ENCODE measurements at places on chromosomes 1 and 21.

- DNase-seq: no peak
Observed at GRCh38 chr21:16239659-16240265, 510.0 kb downstream of the USP25 start.

DNA sequence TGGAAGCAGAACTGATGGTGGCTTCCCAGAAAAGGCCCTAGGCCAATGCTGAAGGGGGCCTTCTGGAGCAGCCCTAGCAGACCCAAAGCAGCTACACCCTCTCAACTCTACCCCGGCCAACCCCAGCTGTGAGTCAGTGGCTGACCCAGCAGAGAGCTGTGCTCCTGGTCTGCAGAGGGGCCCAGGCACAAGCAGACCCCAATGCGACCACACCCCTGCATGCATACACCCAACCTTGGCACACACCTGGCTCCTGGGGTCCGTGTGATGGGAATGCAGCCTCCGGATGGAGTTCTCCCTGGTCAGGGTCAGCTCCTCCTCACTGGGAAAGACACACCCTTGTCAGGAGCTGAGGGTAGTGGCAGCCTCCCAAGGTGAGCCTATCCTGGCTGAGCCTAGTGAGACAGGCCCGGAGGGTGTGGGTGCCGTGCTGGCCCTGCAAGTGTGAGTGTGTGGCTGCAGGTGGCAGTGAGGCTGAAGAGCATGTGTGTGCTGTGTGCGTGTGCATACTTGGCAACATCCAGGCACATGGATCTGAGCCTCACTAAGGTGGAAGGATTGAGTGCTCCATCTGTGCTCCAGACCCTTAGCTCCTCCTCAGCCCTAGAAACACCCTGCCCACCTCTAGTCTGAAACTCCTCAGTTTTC lies 3.9 kb upstream of the ARHGAP30 start:
- no peak for DNase-seq

GRCh38 chr1:173208146-173208545 lies 1.0 kb upstream of the TNFSF4 start:
- DNase-seq: no peak

DNA sequence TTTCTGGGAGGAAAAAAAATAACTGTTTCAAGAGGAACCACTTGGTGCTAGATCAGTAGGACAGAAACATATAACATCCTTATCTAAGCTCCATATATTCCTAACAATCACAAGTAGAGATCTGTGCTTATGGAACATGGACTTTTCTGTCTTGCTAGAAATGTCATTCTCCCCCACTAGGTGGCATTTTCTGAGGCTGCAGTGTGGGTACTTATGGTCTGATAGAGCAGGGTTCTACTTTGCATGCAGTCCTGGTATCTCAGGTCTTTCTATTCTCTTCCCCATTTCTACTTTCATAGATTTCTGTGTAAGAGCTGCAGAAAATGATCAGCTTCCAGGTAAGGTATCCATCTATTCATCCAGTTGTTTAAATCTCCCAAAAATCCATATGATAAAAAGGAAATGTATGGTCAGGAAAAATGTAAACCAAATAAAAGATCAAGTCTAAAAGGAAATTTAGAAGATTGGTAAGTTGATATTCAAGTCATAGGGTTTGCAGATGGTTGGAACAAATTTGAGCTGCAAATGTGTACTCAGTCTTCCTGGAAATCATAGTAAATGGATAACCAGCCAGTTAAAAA lies 1.5 kb downstream of the ZNF684 start:
- DNase-seq: peak; percentile 26

- DNase-seq: no peak
Observed at GRCh38 chr21:25657140-25657539, 18.1 kb downstream of the JAM2 start.

DNA sequence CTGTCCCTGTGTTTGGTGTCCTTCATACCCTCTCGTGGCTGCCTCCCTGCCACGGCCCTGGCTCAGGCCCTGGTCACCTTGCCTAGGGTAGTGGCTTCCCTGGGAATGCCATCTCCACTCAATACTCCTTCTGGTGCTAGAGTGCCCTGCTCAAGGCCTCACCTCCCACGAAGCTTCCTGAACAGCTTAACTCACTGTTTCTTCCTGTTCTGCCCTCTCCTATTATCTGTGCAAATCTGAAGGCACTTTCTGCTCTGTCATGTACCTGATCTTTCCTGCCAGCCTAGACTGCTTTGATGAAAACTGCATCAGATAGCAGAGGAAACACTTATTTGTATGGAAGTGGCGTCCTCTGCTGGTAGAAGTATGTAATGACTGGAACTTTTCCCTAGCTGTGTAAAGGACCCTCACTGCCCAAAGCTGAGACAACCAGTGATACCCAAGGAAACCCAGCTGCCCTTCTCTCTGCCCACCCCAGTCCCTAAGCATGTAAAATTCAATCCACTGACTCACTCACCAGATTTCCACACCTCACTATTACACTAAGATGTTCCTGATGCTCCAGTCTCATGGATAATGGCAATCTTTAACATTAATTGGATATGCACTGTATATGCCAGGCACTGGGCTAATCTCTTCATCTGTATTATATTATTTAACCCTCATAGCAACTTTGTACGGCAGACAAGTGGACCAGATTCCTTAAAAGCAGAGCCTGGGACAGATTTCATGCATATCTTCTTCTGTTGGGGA lies 36.2 kb upstream of the BTG2 start:
- peak; percentile 71 for DNase-seq

DNA sequence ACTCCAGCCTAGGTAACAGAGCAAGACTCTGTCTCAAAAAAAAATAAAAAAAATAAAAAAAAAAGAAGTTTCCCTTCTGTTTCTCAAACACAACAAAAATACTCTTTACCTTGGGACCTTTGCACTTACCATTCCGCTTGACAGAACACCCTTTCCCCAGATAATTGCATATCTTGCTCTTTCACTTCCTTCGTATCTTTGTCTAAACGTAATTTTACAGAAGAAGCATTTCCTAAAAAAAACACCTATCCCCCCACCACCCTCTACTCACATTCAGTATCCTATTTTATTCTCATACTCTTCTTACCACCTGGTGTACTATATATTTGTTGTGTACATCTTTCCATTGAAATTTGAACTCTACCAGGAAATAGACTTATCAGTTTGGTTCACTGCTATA lies 32.7 kb downstream of the ASH1L start:
- DNase-seq: no peak

GRCh38 chr21:28714777-28715464 lies 277.8 kb downstream of the LTN1 start:
- no peak for DNase-seq

- peak; percentile 32 for DNase-seq
Observed at GRCh38 chr1:236021424-236022135, 43.3 kb downstream of the NID1 start.

DNA sequence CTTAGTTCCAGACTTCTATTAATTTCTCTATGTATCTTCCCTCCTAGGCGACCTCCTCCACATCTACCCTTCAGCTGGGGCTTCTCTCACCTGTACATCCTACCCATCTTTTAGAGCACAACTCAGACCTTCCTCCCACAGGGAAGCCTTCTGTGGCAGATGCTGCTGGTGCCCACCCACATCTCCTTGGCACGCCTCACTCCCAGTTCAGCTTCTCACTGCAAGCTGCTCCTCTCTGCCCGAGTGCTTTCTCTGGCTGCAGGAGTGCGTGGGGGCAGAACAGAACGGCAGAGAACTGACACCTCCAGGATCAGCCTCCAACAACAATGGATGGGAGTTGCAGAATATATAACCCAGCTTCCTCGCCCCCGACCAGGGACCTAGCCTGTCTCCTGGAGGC lies 36.5 kb downstream of the ZBTB18 start:
- no peak for DNase-seq

DNA sequence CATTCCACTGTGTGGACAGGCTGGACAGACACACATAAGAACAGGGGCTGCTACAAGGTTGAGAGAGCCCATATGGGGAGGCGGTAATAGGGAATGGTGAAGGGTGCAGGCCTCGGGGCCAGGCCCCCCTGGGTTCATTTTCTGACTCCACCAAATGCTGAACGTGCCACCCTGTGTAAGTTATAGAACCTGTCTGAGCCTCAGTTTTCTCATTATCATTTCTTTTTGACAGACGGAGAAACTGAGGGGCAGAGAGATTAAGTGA lies 569.5 kb downstream of the PTPRU start:
- no peak for DNase-seq

DNA sequence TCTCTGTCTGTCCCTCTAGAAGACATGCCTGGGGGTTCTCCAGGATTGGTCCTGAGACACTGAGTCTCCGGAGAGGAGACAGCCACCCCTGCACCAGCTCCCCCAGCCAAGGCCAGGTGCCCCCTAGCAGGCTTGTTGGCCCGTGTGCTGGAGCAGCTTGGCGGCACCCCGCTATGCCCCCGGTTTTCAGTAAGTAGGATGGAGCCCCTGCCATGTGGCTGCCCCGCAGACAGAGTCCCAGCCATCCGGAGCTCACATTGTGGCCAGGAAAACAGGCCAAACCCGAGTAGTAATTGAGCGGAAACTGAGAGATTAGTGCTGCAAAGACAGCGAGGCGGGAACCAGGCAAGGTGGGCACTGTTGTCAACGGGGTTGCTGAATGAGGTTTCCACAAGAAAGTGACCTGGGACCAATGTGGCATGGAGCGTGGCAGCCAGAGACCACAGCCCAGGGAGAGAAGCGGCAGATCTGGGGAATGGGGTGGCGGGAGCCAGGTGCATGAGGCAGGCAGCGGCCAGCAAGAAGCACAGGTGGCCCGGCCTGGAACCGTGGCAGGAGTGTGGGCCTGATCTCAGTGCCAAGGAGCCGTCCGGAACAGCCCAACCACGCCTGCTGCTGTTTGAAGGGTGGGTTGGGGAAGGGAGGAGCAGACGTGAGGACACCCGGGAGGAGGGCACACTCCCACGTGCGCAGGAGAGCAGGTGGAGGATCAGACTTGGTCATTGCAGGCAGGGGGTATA lies 137.4 kb upstream of the VAMP3 start:
- DNase-seq: no peak

DNA sequence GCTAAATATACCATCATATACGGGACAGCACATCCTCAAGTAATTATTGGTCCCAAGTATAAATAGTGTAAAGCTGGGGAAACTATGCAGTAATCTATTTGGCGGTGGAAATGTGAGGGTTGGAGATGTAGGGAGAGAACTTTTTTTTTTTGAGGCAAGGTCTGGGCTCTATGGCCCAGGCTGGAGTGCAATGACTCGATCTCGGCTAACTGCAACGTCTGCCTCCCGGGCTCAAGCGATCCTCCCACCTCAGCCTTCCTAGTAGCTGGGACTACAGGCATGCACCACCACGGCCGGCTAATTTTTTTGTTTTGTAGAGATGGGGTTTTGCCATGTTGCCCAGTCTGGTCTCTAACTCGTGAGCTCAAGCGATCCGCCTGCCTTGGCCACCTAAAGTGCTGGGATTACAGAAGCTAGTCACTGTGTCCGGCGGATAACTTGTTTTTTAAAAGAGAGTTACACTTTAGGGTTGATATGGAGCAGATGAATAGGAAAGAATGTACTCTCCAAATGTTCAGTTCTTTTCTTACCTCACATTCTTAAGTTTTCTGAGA lies 1.9 kb downstream of the IFT25 start:
- no peak for DNase-seq

GRCh38 chr1:41738006-41738405 lies 180.7 kb downstream of the HIVEP3 start:
- DNase-seq: no peak

GRCh38 chr1:247407180-247407616 lies 8.8 kb upstream of the NLRP3 start:
- DNase-seq: peak; percentile 26

DNA sequence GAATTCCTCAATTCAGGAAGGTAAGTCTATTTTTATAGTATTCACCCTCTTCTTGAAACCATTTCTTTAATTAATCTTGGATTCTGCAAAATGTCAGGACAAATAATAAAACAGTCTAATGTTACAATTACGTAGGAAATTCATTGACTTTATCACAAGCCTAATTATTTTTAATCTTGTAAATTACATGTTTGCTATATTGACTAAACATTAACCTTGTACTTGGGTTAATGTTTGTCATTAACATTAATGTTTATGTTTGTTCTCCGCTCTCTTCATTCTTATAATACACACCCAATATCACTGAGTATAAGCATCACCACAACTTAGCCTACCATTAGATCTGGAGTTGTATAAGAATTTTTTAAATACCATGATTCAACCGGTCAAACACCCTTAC lies 2.8 kb downstream of the GCLM start:
- DNase-seq: no peak

- no peak for DNase-seq
Observed at GRCh38 chr1:174204697-174205308, 45.5 kb downstream of the RABGAP1L start.

- no peak for DNase-seq
Observed at GRCh38 chr21:15241997-15242736, 177.4 kb upstream of the NRIP1 start.

All from testis (tissue), 5 donors.